ENCODE measurements at places on chromosomes 2 and 18. TPM values are rescaled to one million over a fixed set of nuclear protein-coding genes. Genes with fewer than 3 reads are reported as not detected.
A peak's percentile ranks its signal among the peaks of the same experiment; 100 is the strongest.

ARHGEF4 gene
- 2.8 TPM for total RNA-seq

THUMPD2 gene
- 21.9 TPM for total RNA-seq

DNA sequence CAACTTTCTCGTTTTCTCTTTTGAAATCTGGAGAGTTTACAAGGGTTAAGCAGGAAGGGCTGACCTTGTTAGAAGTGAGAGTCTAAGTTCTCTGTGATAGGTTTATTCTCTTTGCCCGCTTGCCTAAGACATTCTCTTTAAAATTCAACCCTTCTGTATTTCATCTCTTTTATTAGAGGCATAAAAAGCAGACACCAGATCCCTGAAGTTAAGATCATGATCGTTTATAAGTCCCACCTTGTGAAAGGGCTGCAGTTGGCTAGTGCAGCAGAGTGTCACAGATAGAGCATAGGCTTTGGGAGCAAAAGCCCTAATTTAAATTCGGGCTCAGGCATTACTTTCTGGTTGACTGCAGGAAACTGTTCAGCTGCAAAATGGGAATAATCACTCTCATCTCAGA is 181.2 kb downstream of the EPHA4 start:
- no peak overlapping the region for H3K27ac ChIP-seq
- H3K36me3 ChIP-seq: no peaks in the 10 kb centered on the region
- no peak for DNase-seq
- H3K4me3 ChIP-seq: no peak overlapping the region
- H3K27me3 ChIP-seq: no peaks in the 10 kb centered on the region

GRCh38 chr2:186820303-186820702 is 28.7 kb downstream of the ZSWIM2 start:
- no peaks in the 10 kb centered on the region for H3K27me3 ChIP-seq
- no peak for DNase-seq
- no peaks in the 10 kb centered on the region for H3K4me1 ChIP-seq
- H3K36me3 ChIP-seq: no peaks in the 10 kb centered on the region

GRCh38 chr2:157264099-157264498 is 6.6 kb downstream of the GALNT5 start:
- no peak overlapping the region for H3K27ac ChIP-seq
- no peaks in the 10 kb centered on the region for H3K36me3 ChIP-seq
- peaks cover 8% of the 10 kb centered on the region for H3K27me3 ChIP-seq
- H3K4me3 ChIP-seq: no peak overlapping the region

GRCh38 chr2:10912076-10912731 is 470 bp downstream of the KCNF1 start:
- no peaks in the 10 kb centered on the region for H3K36me3 ChIP-seq
- peaks cover 2% of the 10 kb centered on the region for H3K4me1 ChIP-seq
- peak overlapping the region; percentile 30 for H3K4me3 ChIP-seq
- no peak for DNase-seq

DNA sequence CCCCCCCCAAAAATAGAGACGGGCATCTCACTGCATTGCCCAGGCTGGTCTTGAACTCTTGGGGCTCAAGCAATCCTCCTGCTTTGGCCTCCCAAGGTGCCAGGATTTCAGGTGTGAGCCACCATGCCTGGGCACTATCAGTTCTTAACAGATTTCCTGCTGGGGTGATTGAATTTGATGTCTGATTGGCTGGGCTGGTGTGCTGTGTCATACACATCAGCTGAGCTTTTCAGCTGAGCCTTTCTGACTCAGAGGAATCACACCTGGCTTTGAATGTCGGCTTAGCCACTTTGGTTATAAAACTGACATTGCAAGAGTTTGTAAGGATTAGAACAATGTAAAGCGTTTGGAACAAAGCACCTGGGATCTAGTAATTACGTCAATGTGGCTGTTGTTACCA is 18.9 kb downstream of the NCAPH start:
- DNase-seq: no peak
- H3K4me1 ChIP-seq: no peaks in the 10 kb centered on the region
- no peak overlapping the region for H3K4me3 ChIP-seq
- no peak overlapping the region for H3K27ac ChIP-seq

- peaks cover 31% of the 10 kb centered on the region for H3K36me3 ChIP-seq
- DNase-seq: no peak
- H3K4me3 ChIP-seq: no peak overlapping the region
- H3K27ac ChIP-seq: no peak overlapping the region
- H3K27me3 ChIP-seq: no peaks in the 10 kb centered on the region
Measured at GRCh38 chr18:51076503-51076902, 46.5 kb downstream of the SMAD4 start.

DNA sequence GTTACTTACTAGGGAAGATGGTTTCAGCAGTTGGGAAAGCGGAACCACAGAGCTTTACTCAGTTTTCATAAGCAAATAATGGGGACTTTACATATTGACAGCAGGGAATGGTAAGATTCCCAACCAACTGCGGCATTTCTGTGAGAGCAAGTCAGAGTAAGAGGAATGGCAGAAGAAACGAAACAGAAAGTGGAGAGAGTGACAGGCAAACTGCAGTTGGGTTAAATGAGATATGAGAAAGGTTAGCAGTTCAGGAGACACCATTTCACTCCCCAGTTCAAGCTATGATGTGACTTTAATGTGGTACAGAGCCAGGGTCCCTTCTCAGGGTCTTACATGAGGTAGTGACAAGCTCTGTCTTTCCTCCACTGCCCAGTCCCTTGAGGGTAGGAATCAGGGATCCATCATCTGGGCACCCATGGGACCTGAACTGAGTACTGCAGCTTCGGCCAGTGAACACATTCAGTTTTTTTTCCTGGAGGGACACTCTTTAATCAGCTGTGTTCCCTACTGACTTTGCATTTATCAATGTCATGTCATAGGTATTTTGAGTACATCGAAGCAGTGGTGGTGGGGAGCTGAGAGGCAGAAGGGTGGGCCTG is 33.0 kb upstream of the GREB1 start:
- no peaks in the 10 kb centered on the region for H3K36me3 ChIP-seq
- no peak overlapping the region for H3K27ac ChIP-seq
- peaks cover 34% of the 10 kb centered on the region for H3K27me3 ChIP-seq

DNA sequence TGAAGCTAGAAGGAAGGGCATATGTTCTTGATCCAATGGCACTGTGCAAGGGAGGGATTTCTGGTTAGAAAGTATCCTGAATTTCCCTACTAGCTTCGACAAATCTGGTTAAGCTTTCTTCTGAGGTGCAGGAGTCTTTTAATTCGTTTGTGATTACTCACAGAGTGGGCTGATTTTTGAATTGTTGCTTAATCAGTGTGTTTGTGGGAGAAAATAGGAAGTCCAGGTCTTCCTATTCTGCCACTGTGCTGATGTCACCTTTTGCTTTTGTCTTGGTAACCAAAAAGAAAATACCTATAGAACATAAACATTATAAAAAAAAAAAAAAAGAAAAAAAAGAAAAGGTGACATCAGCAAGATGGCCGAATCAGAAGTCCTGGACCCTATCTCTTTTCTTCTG is 1008.6 kb downstream of the TSN start:
- H3K36me3 ChIP-seq: no peaks in the 10 kb centered on the region
- H3K27me3 ChIP-seq: no peaks in the 10 kb centered on the region
- H3K27ac ChIP-seq: no peak overlapping the region
- no peaks in the 10 kb centered on the region for H3K4me1 ChIP-seq
- no peak for DNase-seq

- no peaks in the 10 kb centered on the region for H3K27me3 ChIP-seq
- no peaks in the 10 kb centered on the region for H3K4me1 ChIP-seq
- H3K36me3 ChIP-seq: no peaks in the 10 kb centered on the region
- no peak for DNase-seq
- no peak overlapping the region for H3K27ac ChIP-seq
Measured at GRCh38 chr2:156748221-156748620, 312.0 kb downstream of the GPD2 start.

DNA sequence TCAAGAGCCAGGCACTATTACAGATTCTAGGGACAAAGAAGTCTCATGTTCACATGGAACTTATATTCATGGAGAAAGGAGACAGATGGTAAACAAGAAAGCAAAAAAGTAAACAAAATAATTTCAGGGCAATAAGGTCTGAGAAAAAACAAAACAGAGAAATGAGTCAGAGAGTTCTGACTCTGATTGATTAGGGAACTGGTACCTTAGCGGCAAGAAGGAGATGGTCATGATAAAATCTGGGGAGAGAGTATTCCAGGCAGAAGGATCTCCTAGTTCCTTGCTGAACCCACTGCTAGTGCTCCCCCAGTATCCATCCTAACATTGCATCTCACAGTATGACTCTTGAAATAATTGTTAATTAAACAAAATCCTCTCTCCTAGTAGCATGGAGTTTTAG is 161.8 kb upstream of the KLF7 start:
- H3K27me3 ChIP-seq: no peaks in the 10 kb centered on the region
- no peak overlapping the region for H3K27ac ChIP-seq
- no peak for DNase-seq
- H3K36me3 ChIP-seq: no peaks in the 10 kb centered on the region

DNA sequence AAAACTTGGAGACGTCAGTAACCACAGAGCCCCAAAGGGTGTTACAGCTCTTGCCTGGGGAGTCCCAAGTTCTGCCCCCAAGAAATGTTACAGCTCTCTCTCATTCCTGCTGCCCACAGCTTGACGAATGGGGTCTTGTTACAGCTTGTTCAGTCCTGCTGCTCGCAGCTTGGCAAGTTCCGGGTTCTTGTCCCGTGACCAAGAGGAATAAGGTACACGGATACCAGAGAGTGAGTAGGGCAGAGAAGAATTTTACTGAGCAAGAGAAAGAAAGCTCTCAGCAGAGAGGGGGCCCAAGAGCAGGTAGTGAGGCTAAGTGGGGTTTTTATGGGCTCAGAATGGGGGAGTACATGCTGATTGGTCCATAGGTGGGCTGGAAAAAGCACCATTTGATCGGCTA is 27.2 kb downstream of the SLC39A6 start:
- no peaks in the 10 kb centered on the region for H3K36me3 ChIP-seq
- H3K27me3 ChIP-seq: peaks cover 4% of the 10 kb centered on the region
- peaks cover 2% of the 10 kb centered on the region for H3K4me1 ChIP-seq
- H3K4me3 ChIP-seq: no peak overlapping the region
- no peak for DNase-seq

DNA sequence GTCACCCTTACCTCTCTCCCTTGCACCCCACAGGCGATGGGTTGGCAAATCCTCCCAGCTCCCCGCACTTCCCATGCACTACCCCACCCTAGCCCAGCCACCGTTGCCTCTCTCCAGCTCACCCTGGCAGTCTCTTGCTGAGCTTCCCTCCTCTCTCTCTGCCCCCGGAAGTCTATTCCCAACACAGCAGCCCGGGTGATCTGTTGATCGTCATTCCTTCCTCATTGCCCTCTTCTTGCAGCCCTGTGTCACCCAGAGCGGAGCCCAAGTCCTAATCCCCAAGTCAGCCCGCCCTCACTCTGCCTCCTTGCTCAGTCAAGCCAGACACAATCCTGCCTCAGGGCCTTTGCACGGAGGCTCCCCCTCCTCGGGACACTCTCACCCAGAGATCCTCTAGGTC is 55.2 kb downstream of the CIB4 start:
- no peak overlapping the region for H3K4me3 ChIP-seq
- no peaks in the 10 kb centered on the region for H3K36me3 ChIP-seq
- DNase-seq: no peak
- peaks cover under 1% of the 10 kb centered on the region for H3K4me1 ChIP-seq

DNA sequence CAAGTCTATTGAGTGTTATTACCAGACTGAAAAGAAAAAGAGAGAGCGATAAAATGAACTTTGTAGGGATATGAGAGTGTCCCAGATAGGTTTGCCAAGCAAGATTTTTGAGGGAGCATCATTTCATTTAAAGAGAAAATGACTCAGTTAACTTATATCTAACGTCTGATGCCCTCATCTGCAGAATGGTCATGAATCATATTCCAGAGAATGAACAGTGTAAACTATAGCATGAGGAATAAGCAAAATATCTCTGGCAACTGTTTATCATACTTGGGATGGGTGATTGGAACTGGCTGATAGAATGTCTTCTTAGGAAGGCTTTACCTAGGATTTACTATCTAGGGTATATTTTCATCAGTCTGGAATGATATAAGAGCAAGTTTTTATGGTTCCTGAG is 289.4 kb downstream of the CMPK2 start:
- H3K27ac ChIP-seq: no peak overlapping the region
- no peak for DNase-seq
- no peaks in the 10 kb centered on the region for H3K36me3 ChIP-seq
- H3K4me1 ChIP-seq: no peaks in the 10 kb centered on the region

- no peak within 1 kb of the TSS for H3K4me3 ChIP-seq
- H3K36me3 ChIP-seq: no peaks in the 10 kb centered on the region
- H3K27me3 ChIP-seq: peaks cover 43% of the 10 kb centered on the region
- no peak within 1 kb of the TSS for H3K27ac ChIP-seq
- peak; percentile 31 for DNase-seq
- H3K4me1 ChIP-seq: no peaks in the 10 kb centered on the region
Measured at GRCh38 chr2:17518212-17519154, at the start of gene RAD51AP2. RAD51AP2 (minus strand) TSS chr2:17518440; CDS start chr2:17518415, 25 bp downstream.

- no peak overlapping the region for H3K27ac ChIP-seq
- peaks cover 43% of the 10 kb centered on the region for H3K4me1 ChIP-seq
- peaks cover 49% of the 10 kb centered on the region for H3K27me3 ChIP-seq
- peak; percentile 59 for DNase-seq
Measured at GRCh38 chr2:218876562-218877219, 4.0 kb upstream of the WNT10A start.

GRCh38 chr2:36277146-36277808 is 78.3 kb upstream of the CRIM1 start:
- H3K4me1 ChIP-seq: peaks cover 2% of the 10 kb centered on the region
- peaks cover 6% of the 10 kb centered on the region for H3K36me3 ChIP-seq
- H3K4me3 ChIP-seq: no peak overlapping the region

DNA sequence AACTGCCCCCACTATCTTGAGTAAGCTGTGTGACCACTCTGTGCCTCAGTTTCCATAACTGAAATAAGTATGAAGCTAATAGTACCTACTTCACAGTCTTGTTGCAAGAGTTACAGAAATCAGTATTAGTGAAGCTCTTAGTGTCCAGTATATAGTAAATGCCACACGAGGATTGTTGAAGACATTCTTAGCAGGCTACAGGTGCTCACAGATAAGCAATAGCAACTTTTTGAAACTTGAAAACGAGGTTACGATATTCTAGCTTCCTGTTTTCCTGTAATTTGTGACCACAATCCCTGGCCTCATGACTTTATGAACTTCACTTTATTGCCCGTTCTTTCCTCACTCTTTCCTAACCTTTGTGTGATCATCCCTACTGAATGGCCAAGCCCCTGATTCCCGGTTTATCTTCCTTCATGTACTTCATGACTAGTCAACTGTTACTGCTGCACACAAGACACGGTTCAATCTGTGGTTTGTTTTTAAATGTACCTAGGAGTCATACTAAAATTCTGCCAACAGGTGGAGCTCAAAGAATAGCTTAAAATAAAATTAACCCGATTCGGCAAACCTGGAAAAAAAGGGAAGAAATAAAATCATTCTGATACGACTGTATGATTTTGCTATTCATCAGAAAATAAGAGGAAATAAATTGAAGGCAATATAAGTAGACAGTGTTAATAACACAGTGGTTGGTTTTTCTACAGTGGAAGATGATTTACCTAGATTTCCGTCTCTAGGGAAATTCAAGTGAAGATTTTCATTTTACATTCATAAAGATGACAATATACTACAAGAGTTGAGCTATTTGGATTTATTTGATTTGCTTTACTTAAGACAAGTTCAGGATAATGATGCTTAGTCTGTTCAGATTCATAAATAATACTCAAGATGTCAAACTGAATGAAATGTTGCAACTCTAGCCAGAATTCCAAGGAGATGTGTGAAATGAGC is 38.1 kb upstream of the STAT1 start:
- no peak for DNase-seq
- H3K36me3 ChIP-seq: peaks cover 15% of the 10 kb centered on the region
- no peaks in the 10 kb centered on the region for H3K27me3 ChIP-seq
- H3K4me3 ChIP-seq: no peak overlapping the region

- no peak overlapping the region for H3K4me3 ChIP-seq
- peaks cover 88% of the 10 kb centered on the region for H3K4me1 ChIP-seq
- DNase-seq: no peak
- H3K27ac ChIP-seq: peak overlapping the region; percentile 79
- H3K36me3 ChIP-seq: no peaks in the 10 kb centered on the region
- no peaks in the 10 kb centered on the region for H3K27me3 ChIP-seq
Measured at GRCh38 chr2:43129676-43130547, 96.5 kb downstream of the ZFP36L2 start.

Measured in activated naive CD8-positive, alpha-beta T cell treated with anti-CD3 and anti-CD28 coated beads for 36 hours (primary cell).